Retina (tissue), 1 donor: ENCODE measurements at places on chromosomes 2 and 18.
A peak's percentile ranks its signal among the peaks of the same experiment; 100 is the strongest.

DNA sequence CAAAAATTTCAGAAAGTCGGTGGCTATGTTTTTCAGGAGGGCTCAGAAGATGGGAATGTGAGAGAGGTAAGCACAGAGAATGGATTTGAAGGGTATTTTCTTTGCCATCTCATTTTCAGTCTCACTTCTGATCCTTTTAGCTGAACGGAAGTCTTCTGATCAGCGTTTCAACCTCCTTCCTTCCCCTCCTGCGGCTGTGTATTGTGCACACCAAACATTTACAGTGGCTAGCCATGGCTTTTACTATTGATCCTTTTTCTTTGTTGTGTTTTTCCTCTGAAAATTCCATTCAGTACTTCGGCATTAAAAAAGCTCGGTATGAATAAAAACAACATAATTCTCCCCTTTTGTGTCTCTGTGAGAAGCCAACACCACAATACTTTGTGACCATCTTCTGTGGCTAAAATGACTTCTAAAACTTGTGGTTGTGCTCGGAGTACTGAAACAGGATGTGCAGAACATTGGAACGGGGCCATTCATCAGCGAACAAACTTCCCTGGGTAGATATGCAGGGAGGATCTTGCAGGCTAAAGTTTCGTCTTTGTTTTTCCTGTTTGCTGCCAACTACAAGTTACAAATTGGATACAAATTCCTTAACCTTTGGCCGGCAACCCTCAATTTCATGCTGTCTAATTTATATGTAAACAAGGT lies 260.8 kb upstream of the FAM98A start:
- DNase-seq: no peak

DNA sequence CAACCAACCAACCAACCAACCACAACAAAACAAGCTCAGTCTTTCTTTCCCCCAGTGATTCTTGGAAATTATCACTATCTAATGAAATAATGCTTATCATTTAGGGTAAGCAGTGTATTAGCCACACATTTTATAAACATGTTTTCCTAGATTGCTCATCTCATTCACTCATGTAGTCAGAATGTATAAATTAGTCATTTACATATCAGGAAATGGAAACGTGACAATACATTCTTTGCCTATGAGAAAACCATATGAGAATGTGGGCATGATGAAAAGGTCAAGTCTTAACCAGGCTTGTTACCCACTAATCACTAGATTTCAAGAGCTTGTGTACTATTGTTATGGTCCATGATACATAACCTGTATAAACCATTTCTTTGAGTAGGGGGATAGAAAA lies 1583.4 kb upstream of the PIK3C3 start:
- DNase-seq: no peak

DNA sequence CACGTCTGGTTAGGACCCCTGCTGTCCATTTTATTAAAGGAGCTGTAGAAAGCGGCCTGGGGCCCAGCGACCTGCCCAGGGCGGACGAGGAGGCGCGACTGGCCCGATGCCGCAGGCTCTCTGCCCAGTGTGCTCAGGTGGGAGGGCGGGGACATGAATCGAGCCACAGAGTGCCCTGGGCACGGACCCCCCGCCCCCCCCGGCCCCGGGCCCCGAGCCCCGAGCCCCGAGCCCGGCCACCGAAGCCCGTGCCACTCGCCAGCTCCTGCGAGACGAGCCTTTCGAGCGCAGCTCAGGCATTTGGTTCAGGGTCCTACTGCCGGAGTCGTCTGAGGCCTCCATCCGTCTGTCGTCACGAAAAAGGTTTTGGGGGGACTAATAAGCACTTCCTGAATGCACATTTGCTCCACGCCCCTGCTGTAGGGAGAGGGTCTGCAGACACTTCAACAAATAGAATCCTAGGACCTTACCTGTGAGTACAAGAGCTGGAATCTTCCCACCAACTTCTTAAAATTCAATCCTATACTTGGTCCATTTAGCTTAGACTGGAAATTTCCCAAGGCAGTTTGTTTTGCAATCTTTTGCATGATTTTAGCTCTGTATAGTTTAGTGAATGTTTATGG lies 602 bp upstream of the ADAM17 start:
- no peak for DNase-seq

DNA sequence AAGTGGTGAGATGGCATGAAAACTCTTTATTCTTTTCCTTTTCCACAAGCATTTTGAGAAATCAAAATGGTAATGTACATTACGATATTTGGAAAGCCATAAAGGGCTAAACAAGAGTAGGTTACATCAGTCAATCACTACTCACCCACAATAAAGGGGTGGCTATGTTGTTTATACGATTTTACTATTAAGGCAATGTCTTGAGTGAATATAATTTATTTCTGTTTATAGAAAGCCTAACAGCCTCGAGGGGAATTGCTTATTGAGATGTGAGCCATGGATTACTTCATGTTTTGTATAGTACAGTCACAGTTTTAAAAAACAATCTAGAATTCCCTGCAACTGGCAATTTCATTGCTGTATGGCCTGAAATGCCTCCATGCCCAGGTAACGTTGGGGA lies 237.5 kb upstream of the RBBP8 start:
- DNase-seq: no peak

DNA sequence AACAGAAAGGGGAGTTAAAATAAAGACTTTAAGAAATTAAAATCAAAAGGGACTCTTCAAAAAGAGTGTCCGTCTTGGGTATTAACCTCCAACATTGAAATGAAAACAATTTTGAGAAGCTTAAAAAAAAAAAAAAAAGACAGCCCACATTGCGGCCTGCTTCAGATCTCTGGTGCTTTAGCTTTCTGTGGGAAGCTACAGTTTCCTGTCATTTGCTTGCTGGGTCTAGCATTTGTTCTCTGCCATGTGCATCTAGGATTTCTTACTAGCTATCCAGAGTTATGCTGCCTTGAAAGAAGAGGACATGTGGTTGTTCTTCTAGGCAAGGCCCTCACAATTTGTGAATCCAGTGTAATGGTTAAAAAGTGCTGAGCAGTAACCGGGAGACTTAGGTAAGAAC lies 375.3 kb downstream of the SLC4A3 start:
- no peak for DNase-seq

DNA sequence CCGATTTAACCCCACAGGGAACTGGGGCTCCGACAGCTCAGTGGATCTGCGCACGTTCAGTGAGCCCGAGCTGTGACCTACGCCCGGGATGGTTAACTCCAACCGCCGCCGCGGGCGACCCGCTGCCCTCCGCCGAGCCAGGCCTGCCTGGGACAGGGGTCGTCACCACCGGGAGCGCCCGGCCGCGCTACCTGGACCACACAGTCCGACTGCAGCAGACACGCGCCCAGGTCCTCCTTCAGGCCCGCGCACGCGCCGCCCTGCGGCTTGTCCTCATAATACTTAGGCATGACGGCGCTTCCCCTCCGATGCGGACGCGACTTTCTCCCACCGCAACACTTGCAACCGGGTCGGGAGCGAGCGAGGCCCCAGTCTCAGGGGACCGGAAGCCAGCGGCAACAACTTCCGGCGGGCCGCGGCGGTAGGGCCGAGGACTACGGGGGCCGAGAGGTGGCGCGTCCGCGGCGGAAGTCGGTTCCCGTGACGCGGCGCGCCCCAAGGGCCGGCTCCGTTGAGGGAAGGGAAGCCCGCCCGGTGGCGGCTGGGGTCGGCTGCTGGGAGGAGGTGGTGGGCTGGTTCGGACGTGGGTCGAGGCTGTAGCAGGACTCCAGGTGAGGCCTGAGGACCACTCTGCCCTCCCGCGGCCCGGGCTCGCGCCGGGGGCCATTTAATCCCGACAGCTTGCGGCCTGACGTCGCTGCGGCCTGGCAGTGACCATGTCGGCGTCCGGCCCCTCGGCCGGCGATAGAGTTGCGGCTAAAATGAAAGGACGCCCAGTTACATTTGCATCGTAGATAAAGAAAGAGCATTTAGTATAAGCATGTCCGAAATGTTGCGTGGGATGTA lies at the start of the genes COA5 and UNC50:
Gene COA5 (minus strand): TSS at position 397 of the 846 bp plus-strand sequence. CDS start 107 bp downstream, at position 290.
Gene UNC50 (plus strand): TSS at position 474 of the 846 bp plus-strand sequence. CDS start 1,171 bp downstream, outside the sequence.
- peak; percentile 98 for DNase-seq

- no peak for DNase-seq
These were observed 131.5 kb downstream of the PRKCE start for GRCh38 chr2:45782986-45783385.

DNA sequence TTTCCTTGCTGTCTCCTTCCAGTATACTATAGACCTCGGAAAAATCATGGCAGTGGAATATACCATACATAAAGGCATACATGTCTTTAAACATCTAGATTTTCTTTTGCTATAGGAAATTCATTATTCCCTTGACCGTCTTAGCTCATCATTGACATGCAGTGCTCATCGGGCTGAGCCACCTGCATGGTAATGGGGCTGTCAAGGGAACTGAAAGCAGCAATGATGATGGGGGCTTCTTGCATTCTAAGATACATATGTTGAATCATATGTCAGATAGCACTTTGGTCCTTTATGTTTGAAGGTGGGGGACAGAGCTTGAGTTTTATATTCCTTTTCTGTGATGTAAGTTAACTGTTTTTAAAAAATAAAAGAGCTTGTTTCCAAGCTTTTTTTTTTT lies 106.6 kb downstream of the ICA1L start:
- no peak for DNase-seq

- no peak for DNase-seq
These were observed 14.8 kb downstream of the COL5A2 start for GRCh38 chr2:189164746-189165145.

GRCh38 chr2:20352581-20353216 lies 2.1 kb upstream of the PUM2 start:
- no peak for DNase-seq

DNA sequence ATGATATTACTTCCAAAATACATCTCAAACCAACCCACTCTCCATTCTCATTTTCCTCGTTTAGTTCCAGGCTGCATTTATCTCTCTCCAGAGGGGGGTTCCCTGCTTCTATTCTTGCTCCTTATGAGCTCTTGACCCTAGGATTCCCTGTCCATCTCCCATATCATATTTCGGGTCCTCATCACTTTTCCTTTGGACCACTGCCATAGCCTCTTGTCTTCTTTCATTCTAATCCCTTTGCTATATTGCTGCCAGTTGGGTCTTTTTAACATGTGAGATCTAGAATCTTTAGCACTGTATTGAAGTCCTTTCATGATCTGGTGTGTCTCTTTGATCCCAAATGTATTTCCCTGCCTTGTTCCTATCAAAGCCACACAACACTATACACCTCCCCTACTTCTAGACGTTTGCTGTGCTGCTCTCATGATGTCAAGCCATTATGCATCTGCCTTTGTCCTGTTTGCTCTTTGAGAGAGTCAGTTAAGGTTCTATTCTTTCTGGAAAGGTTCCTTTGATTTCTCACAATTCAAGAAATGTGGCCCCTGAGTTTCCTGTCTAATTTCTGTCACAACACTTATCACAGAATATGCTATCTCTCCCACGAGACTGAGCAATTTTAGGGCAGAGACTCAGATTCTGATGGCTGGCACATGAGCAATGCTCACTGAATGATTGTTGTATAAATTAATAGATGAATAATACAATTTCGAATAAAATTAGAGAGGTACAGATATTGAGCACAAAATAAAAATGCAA lies 43.2 kb upstream of the SESTD1 start:
- no peak for DNase-seq

DNA sequence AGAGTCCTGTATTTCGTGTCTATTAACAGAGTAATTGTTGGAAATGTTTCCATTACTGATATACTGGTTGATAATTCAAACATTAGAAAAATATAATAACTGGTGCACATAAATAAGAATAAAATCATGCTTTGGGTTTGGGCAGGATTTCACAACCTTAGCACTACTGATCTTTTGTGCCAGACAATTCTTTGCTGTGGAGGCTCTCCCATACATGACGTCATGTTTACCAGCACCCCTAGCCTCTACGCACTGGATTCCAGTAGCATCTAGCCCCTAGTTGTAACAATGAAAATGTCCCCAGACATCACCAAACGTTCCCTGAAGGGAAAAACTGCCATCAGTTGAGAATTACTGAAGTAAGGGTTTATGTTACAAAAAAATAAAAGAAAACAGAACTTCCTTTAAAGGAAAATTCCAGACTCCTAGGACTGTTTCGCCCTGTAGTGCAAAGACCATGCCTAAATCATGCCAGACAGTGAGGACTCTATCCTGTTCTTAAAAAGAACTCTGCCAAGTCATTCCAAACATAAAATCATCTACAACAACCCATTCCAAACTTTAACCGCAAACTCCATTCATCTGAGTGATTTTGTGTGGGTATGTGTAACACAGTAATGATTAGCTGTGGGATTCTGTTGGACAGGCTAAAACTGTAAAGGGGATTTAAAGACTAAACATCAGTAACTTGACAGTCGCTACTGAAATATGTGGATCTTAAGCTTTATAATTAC lies 313.4 kb upstream of the CCDC68 start:
- no peak for DNase-seq

DNA sequence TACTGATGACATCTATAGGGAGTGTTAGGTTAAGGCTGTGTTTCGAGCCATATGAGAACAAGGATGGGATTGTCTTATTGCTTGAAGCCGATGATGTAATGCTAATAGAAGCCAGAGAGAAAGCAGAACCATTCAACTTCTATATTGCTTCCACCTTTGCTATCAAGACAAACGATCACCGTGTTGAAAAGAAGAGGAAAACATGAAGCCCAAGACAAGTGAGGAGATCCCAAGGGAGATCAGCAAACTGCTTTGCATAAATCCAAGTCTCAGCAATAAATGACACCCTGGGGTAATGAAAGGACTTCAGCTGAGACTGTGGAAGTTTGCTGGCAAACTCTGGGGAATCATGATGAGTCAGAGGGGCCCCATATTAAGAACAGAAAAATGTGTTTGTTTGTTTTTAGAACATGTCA lies 206.2 kb downstream of the NCKAP5 start:
- no peak for DNase-seq

DNA sequence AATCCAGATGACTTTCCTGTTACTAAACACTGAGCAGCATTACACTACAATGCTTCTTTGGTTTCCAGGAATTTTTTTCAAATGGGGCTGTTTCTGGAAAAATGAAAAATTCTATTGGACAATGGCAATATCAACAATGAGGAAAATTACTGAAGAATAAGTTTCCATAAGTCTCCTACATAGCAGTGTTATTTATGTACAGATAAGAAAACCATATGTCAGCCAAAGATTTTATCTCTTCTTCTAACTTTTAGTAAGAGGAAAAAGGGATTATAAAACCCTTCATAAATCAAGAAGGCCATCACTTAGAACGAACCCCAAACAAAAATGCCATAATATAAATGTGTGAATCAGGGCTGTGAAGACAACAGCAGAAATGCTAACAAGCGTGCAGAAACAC lies 31.6 kb upstream of the NOSTRIN start:
- DNase-seq: no peak

DNA sequence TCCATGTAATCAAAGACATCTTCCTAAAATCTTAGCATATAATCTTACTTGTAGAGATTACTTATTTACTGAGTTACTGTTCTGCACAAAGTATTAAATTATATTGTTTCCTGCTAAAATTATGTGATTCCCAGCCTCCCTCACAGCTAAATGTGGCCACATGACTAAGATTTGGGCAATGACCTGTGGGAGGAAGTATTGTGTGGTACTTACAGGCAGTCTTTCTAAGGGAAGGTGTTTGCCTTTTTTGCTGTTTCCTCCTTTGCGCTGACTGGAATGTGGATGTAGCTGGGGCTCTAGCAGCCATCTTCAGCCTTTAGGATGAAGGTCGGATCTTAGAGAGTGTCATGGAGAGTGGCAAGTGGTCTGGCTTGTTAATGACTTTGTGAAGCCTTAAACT lies 146.3 kb upstream of the APCDD1 start:
- no peak for DNase-seq

GRCh38 chr2:42068571-42069178 lies 20.9 kb downstream of the PKDCC start:
- no peak for DNase-seq
